ENCODE measurements at places on chromosomes 4 and X.

GRCh38 chr4:5989236-5990225 lies 28.7 kb downstream of the C4orf50 start:
- no peak for DNase-seq

- no peak for DNase-seq
Observed at GRCh38 chr4:185722029-185722316, 90.0 kb downstream of the SORBS2 start.

DNA sequence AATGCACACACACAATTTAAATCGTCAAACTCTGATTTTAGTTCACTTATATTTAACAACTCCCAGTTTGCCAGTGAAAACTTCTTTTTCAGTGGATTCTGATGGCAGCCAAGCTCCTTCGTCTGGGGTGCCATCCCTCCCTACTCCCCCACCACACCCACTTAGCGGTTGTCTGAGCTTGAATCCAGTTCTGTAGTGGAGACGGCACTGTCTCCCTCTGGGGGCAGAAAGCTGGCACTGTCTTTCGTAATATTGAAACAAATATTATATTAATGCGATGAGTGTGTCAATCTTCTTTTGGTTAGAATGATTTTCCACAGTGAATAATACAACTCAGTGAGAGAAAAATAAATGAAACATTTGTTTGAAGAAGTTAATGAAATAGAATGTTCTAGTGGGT lies 5.4 kb downstream of the MEPE start:
- DNase-seq, result no peak

GRCh38 chrX:5586726-5587125 lies 641.9 kb downstream of the NLGN4X start:
- no peak for DNase-seq

GRCh38 chr4:170698334-170698733 lies 608.6 kb upstream of the AADAT start:
- no peak for DNase-seq

GRCh38 chr4:119209077-119209476 lies 3.4 kb upstream of the USP53 start:
- DNase-seq, result no peak

GRCh38 chrX:139039041-139039440 lies 327.5 kb upstream of the FGF13 start:
- no peak for DNase-seq

- no peak for DNase-seq
Observed at GRCh38 chrX:11611161-11611560, 54.6 kb downstream of the ARHGAP6 start.

GRCh38 chr4:102319594-102319993 lies 25.7 kb downstream of the SLC39A8 start:
- DNase-seq, result no peak

DNA sequence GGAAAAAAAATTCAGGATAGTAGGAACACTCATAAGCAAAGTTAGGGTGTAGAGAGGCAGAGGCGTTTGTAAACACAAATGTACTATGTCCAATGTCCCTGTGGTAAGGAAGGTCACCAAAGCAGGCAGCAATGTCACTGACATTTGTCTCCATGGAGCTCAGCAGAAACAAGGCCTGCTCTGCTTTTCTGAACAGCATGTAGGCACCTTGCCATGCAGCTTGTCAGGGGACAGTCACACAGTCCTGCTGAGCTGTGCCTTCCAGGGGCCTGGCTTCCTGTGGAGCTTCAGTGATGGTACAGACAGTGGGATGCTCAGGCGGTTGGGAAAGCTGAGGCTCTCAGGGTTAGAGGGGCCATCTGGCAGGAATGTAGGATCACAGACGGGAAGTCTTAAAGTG lies 74.5 kb upstream of the HS3ST1 start:
- DNase-seq, result no peak

DNA sequence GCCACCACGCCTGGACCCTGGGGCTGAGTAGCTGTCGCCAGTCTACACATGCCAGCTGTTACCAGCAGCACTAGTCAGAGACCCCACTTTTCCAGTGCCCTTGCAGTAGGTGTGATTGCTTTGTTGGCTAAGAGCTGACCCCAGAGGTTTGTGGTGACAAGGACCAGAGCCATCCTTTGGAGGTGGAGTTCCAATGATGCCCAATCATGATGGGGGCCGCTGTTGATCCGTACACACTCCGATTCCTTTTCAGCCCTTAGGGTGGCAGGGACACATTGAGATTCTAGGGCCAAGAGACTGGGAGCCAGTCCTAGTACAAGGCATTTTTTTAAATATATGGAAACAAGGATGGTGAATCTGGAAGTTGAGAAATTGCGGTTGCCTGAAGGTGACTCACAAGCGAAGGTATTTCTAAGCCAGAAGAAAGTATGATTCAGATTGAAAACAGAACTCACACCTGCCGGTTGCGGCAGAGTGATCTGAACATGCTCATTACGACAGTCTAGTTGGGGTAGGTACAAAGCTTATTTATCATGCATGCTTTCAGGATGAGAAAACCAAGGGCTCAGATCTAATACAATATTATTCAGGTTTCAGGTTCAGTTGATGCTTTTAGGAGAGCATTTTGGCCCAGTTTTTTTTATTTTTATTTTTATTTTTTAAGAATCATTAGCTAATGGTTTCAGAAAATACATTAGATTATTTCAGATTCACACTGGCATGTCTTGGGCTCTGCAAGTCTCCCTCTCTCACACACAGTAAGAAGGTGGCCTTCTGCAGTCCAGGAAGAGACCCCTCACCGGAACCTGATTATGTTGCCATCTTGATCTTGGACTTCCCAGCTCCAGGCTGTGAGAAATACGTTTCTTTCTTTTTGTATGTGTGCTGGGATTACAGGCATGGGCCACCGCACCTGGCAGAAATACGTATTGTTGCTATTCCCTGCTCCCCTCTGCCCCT lies 43.4 kb downstream of the SHROOM2 start:
- DNase-seq, result no peak

DNA sequence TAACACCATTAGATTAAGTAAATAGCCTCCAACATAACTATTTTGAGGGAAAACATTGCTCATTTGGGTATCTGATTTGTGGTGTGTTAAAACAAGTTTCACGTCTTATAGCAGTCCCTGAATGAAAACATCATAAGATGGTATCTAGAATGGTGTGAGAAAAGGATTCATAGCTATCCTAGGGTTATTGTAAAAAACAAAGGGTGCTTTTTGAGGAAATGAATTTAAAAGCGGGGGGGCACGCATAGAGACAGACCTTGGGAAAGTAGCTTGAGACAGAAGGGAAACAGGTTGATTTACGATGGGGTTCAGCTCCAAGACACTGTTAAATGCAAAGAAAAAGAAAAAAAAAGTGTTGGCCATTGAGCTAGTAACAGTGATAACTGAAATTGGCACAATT lies 768 bp upstream of the CXCL10 start:
- DNase-seq, result no peak

DNA sequence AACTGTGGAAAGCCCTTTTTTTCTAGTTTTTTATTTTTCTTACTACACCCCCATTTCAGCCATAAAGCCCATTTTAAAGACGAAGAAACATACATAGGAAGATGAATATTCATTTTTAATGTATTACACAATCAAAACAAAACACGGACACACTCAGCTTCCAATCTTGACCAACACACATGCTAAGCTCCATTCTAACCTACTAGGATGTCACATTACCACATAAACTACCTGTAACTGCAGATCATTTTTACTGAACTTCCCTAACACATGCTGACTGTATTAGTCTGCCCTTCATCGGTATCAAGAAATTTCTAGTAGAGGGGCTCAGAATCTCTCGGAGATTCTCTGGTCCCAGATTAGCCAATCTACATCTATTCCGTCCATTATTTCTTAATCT lies 1.8 kb downstream of the CCNI start:
- no peak for DNase-seq

- DNase-seq, result no peak
Observed at GRCh38 chr4:136088211-136088867, 1444.0 kb downstream of the PCDH18 start.

DNA sequence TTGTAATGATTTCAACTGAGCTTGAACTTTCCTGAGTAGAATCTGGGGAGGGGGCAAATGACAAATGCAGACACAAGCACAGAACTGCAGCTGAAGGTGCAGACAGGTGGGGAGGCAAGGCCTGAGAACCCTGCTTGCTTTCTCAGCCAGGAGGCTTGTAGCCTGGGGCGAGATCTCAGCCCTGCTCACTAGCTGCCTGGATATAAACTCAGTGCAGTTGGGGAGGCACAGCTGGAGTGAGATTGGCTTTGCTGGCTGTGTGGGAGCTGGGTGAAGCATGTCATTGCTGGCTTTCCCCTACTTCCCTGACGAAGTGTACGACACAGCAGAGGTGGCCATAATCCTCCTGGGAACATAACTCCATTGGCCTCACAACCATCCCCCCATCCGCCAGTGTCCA lies 55.5 kb upstream of the NEXMIF start:
- no peak for DNase-seq

DNA sequence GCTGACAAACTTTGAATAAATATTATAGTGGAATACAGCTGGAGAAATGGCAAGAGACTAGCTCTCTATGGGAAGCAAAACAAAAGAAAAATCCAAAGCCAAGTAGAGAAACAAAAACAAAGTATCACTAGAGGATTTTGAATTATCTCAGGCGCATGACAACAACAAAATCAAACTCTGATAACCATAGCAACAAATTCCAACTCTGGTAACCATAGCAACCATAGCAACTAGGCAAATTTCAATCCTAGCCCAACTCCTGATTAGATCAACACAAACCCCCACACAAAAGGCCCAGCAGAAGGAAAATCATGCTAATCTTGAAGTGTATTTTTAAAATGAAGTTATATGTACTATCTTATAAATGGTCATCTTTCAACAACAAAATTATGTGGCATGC lies 98.4 kb upstream of the MAGEE2 start:
- no peak for DNase-seq

GRCh38 chr4:108861334-108861733 lies 98.5 kb upstream of the ETNPPL start:
- DNase-seq, result no peak

All from hematopoietic multipotent progenitor cell treated with erythropoietin and hydrocortisone succinate and interleukin-3 and kit ligand, for 15 days (in vitro differentiated cells).